ENCODE measurements at places on chromosomes 12 and 14. TPM values are rescaled to one million over a fixed set of nuclear protein-coding genes. Genes with fewer than 3 reads are reported as not detected.

DNA sequence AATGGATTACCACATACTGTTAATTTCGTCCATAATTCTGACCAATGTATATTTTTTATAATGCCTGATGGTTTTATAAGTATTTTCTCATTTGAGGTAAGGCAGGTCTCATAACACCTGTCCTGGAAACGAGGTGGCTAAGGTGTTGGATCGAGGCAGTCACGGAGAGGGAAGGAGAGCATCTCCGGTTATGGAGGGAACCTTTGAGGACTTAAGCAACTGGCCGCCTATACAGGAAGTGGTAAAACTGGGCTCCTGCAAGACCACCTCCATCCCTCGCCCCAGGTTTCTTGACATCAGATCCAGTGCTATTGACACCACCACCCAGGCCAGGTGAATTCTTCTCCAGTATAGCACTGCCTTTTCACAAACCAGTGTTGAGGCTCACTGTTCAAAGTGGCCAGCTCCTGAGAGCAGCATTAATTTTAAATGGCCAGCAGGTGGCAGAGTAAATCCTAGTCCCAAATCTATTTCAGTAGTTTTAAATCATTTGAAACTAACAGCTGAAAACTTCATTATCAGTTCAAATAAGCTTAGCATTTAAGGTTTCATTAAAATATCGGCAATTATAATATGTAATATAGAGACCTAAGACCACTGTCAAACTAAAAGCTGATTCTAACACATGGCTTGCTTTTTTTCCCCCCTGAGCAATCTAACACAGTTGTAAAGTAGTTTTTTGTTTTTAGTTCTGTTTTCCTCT lies 100.8 kb downstream of the PPM1A start:
- DNase-seq, result peak; percentile 32

GRCh38 chr12:6764011-6764828 lies 1.9 kb upstream of the PTMS start:
- DNase-seq, result peak; percentile 98

DNA sequence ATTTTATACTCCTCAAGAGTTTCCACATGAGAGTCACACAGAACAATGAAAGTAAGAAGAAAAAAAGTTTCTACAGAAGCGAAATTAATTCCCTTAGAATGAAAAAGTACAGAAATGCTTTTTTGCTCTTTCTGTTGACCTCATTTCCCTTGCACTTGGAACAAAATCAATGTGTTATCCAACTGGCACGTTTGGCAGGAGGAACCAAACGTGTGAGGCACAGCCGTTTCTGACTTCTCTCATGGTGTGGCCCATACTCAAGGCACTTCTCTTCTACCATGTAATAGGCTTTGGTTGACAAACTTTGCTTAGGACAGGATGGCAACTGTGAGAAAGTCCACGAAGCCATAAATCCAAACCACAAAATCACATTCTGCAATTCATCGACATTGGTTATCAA lies 297.0 kb downstream of the FUT8 start:
- peak; percentile 47 for DNase-seq

DNA sequence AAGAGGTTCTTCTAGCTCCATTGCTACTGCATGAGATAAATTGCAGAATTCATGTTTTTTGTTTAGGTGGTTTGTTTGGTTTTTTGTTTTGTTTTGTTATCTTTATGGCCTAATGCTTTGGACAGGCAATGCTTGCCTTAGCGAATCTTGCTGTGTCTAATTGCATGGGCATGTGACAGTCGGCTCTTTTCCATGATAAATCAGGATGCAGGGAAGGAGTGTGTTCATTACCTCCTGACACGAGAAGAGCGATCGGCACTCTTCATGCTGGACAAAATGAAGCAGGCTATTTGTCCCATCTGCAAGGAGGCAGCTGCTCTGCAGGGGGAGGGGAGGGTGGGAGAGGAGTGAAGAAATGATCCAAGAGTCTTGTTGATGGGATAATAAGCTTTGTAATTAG lies 6.5 kb downstream of the CCDC60 start:
- no peak for DNase-seq

- no peak for DNase-seq
Measured at GRCh38 chr14:59321626-59321949, 133.1 kb downstream of the DAAM1 start.

DNA sequence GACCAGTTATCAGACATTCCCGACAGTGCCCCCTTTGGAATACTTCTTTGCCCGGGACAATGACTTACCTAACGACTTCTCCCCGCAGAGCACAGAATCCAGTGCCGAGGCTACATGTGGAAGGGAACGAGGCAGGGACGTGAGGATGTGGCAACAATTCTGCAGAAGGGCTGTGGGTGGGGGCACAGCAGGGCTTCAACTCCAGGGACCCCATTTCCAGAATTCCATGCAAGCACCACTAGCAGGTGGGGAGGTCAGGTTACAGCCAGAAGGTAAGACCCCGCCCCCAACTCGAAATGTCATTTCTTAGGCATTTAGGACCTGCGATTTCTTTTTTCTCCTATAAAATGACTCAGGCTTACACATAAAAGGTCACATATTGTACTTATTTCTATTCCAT lies 207.9 kb downstream of the TMEM132C start:
- no peak for DNase-seq

GRCh38 chr14:75835737-75836136 lies 146.1 kb downstream of the TGFB3 start:
- no peak for DNase-seq

GRCh38 chr12:126434412-126434985 lies 1369.3 kb downstream of the AACS start:
- no peak for DNase-seq

DNA sequence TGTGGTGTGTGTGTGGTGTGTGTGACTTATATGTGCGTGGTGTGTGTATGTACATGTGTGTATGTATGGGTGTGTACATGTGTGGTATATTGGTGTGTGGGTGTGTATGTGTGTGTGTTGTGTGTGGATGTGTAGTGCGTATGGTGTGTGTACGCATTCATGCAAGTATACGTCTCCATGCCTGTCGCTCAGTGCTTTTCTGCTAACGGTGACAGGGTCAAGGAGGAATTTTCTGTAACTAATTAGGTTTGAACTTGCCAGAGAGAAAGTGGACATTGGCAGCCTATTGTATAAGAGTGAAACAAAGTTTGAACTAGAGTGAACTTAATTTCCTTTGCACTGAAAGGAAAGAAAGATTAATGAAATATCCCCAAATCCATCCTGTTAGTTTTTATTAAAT lies 120.9 kb upstream of the GSC start:
- no peak for DNase-seq

DNA sequence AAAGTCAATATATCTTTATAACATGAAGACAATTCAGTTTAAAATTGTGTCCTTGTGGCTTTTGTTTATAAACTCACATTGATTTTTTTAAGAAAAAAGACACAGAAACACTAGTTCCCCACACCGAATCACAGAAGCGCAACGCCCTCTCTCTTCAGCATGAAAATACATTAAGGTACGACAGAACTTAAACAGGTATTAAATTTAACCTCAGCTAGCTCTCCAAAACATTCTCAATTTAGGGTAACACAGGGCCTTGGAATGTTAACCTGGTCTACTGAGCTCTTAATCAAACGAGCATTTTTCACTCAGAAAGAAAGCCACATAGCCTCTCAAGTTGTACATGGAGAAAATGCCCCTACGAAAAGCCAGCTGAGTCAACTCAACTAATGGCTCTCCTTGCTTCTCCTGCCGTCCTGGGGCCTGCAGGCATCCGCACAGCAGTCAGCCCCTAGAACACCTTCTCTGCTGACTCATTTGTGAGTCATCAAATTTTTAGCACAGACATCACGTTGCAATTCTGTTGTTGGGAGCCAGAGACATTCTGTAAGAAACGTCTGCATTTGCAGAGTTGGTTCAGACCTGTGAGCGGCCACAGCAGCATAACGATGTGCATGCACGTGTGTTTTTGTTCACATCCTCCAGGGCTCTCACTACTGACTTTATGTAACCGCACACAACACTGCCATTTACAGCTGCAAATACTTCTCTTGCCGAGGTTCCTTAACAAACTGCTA lies 141.6 kb downstream of the ITPR2 start:
- no peak for DNase-seq

- no peak for DNase-seq
Measured at GRCh38 chr14:67579636-67580035, 20.4 kb downstream of the PIGH start.

GRCh38 chr12:114683709-114684097 lies 272 bp downstream of the TBX3 start:
- DNase-seq, result no peak

GRCh38 chr12:125650587-125650986 lies 585.4 kb downstream of the AACS start:
- no peak for DNase-seq

DNA sequence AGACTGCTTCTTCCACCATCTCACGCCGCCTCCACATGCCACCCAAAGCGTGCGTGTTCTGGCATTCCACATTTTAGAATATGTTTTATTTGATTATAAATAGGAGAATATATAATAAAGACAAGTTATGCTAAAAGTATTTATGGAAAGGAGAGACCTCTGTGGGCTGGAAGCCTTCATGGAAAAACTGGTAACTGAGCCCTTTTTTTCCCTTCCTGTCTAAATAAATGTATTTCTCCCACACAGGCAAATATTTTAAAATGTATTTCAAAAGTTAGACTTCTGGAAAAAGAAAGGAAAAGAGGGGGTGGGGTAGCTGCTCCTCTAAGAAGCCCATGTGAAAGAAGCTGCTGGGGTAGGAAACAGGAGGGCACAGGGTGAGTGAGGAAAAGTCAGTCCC lies 16.1 kb upstream of the NR4A1 start:
- DNase-seq, result no peak

- DNase-seq, result no peak
Measured at GRCh38 chr12:47740606-47741339, 15.5 kb upstream of the ENDOU start.

DNA sequence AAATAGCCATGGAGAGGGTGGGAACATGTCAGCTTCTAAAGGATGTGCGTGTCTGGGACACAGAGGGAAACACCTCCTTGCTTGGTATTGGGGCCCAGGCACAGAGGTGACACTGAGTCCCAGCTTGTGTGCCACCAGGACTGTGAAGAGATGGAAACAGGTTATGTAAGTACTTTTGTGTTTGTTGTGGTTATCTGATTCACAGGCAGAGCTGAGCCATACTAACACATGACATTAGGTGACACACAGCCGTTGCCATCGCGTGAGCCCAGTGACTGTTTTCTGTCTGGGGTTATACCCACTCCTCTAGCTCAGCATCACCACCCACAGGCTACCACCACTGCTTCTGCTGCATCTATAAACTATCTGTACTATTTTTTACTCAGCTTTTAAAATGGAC lies 12.1 kb upstream of the FLVCR2 start:
- DNase-seq, result no peak

DNA sequence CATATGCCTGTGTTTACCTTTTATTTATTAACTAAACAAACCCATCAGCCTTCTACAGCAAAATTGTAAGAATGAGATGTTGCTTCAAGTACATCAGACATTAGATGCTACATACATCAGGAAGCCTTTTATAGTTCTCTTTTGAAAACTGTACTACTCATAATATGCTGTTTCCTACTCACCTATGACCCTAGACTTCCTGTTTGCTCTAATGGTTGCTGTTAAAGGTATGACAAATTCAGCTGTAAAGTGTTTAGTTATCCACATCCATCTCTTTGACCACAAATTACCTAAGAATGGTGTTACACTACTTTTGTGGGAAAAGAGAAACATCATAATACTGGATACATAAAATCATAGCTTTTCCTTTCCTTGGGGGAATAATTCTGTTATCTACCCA lies 220.0 kb downstream of the RAD51B start:
- no peak for DNase-seq

DNA sequence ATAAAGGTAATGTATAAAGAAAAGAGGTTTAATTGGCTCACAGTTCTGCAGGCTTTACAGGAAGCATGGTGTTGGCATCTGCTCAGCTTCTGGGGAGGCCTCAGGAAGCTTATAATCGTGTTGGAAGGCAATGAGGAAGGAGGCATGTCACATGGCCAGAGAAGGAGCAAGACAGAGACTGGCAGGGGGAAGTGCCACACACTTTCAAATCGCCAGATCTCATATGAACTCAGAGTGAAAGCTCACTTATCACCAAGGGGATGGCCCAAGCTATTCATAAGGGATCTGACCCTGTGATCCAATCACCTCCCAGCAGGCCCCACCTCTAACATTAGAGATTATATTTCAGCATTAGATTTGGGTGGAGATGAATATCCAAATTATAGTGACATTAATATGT lies 26.3 kb downstream of the LDHB start:
- no peak for DNase-seq

- no peak for DNase-seq
Measured at GRCh38 chr12:115983226-115983798, 294.2 kb downstream of the MED13L start.

DNA sequence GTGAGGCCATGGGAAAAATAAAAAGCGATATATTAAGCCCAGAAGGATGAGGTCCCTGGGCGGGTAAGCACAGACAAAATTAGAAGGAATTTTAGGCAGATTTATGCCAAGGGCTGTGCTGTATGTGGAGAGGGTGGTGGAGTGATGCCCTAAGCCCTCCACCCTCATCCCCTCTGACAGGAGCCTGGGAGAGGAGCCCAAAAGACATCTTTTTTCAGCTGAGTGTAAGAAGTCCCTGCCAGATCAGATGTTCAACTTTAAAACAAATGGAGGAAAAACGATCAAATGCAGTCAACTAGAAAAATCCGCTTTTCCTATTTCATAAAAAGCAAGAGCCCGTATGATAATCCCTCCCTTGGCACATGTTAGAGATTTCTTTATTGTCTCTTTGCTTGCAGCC lies 47.7 kb upstream of the NRXN3 start:
- no peak for DNase-seq

DNA sequence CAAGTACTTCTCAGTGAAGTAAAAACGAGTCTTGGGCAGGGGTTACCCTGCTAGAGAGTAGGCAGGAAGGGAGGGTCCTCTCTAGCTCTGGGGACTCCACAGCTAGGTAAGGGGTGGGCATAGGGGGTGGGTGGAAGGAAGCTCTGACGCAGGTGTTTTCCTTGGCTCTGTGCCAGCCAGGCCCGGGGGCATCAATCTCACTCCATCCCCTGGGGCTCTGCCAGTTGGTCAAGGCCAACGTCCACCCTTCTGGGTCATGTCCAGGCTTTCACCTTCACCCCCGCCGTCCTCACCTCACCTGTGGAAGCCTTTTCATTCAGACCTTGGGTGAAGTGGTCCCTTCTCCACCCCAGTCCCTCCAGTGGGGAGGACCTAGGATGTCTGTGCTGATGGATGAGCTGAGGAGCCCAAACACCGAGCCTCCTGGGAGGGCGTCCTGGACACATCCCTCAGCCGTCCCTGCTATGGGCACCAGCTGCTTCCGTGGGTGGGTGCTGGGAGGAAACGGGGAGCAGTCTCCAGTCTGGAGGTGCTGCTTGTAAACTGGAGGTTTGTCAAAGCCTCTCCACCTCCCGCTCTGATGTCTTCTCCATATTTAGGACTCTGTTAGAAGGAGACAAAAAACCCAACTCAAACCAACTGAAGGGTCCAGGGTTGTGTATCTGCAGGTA lies 71.5 kb upstream of the SFSWAP start:
- DNase-seq, result no peak

- DNase-seq, result no peak
Measured at GRCh38 chr12:130300737-130301535, 36.8 kb upstream of the PIWIL1 start.

Gene VPS29
- total RNA-seq, result 93.6 TPM

Gene LMO3
- total RNA-seq, result 62.1 TPM

Gene PRH2
- total RNA-seq, result 0.64 TPM

Gene ERP27
- not detected for total RNA-seq

Gene TSHR
- 1.5 TPM for total RNA-seq

Gene NRDE2
- total RNA-seq, result 18.1 TPM

Gene PRH1
- total RNA-seq, result 105 TPM

Gene TBC1D30
- 30.9 TPM for total RNA-seq

Gene CCDC175
- 14.2 TPM for total RNA-seq

Gene PLD4
- 3.9 TPM for total RNA-seq

Gene DEPDC4
- total RNA-seq, result 2.8 TPM

Gene KRT75
- total RNA-seq, result not detected
